ENCODE measurements at places on chromosomes 7 and 10.

GRCh38 chr7:13055732-13056368 is 368.4 kb downstream of the ARL4A start:
- no peak for DNase-seq

DNA sequence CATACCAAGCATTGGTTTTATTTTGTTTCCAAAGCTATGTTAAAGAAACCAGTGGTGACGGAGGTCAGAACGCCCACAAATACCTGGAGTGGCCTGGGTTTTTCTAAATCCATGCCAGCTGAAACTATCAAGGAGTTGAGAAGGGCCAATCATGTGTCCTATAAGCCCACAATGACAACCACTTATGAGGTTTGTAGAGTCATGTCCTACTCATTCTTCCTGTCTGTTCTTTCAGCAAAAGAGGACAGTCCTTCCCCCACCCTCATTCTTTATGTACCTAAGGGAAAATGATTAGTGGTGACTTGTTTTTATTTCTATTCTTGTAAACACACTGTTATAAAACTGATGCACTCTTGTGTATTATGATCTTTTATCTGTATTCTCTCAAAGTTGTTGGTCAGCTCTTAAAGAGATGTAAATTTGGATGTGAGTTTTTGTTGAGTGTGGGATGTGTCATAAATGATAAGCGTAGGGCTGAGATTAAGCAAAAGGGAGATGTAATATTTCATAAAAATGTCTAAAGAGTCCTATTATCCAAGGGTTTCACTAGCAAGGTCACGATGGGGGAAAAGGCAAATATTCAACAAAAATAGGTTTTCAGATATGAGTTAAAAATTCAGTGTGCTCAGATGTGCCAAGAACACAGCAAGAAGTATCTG is 294.4 kb downstream of the BICC1 start:
- DNase-seq, result no peak

- DNase-seq, result no peak
Observed at GRCh38 chr10:69884686-69885085, 83.0 kb downstream of the COL13A1 start.

DNA sequence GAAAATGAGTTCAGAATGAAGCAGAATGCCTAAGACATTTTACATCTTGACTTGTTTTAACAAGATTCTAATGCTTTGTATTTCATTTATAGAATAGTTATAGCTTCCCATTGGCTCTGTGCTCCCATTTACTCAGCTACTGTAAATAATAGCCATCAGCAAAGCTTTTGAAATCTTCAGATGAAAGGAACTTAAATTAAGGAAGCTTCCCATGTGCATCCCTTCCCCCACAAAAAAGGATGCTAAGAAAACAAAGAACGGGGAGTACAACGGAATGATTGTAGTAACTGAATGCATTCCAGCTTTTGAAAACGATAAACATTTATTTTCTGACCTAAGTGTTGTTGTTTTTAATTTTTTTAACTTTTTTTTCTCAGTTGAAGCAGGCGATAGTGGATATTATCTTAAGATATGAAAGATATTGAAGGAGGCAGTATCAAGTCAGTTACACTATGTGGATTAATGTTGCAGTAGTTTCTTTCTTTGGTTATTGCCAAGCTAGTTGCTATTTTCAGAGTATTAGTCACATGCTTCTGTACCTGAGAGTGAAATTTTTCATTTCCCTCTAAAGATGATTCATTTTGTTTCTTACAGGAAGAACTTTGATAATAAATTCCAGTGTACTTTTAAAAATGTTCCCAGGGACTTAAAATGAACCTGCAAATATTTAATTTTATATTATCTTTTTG is 129.2 kb downstream of the KCND2 start:
- no peak for DNase-seq

DNA sequence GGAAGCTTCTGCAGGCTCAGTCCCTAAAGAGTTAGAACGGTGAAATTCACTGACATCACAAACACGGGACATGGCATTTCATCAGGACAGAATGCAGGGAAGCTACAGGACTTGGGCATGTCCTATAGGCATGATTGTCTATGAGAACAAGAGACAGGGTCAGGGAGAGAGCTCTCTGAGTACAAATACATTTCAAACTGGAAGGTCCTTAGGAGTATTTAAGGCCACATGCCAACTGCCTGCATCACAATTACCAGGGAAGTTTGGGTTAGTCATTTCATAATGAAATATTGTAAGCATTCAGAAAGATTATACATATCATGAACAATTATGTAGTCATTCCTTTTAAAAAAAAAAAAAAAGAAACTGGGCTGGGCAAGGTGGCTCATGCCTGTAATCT is 71.3 kb downstream of the CREB3L2 start:
- DNase-seq, result no peak

GRCh38 chr7:46939089-46939488 is 642.8 kb downstream of the TNS3 start:
- no peak for DNase-seq

DNA sequence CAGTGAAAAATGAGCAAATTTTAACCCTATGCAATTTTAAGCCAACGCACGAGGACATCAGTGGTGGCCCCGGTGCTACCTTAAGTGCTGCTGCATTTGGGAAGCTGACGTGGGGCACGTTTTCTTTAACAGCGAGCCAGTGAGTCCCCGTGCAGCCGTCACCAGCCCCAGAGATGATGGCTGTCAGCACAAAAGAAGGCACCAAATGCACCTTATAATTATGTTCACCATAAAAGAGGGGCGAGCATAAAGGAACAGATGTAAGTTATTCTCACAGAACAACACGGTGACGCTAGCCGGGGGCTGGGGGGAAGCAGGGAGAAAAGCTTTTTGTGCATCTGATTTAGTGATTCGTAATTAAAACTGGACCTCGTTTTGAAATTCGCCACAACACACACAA is 260.1 kb downstream of the DNAJB6 start:
- DNase-seq, result no peak

- no peak for DNase-seq
Observed at GRCh38 chr7:41576166-41576565, 126.7 kb downstream of the INHBA start.

DNA sequence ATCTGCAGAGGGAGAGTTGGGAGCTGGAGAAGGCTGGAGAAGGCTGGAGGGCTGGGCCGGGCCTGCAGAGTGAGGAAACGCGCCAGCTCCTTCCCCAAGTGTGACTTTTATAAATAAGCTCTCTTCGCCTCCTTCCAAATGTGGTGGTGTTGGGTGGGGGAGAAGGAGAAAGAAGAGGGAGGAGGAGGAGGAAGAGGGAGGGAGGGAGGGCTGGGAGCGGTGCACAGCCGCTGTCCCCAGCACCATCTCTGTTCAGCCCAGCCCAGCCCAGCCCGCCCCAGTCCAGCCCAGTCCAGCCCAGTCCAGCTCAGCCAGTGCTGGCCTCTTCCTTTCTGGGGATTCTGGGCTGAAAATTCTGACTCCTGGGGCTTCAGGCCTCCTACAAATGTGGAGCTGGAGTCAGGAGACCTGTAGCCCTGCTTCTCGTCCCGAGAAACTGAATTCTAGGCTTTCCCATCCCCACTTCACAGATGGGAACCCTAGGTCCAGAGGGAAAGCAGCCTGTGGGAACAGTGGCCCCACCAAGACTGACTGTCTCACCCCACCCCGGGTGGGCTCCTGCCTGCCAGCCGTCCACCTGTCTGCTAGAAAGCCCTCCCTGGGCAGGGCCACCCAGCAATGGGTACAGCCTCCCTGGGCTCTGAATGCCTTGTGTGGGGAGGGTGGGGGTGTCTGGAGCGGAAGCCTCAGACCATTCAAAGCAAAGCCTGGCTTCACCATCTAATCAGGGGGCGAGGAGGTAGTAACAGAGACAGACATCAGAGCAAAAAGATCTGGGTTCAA is 2.3 kb downstream of the STX1A start:
- no peak for DNase-seq

DNA sequence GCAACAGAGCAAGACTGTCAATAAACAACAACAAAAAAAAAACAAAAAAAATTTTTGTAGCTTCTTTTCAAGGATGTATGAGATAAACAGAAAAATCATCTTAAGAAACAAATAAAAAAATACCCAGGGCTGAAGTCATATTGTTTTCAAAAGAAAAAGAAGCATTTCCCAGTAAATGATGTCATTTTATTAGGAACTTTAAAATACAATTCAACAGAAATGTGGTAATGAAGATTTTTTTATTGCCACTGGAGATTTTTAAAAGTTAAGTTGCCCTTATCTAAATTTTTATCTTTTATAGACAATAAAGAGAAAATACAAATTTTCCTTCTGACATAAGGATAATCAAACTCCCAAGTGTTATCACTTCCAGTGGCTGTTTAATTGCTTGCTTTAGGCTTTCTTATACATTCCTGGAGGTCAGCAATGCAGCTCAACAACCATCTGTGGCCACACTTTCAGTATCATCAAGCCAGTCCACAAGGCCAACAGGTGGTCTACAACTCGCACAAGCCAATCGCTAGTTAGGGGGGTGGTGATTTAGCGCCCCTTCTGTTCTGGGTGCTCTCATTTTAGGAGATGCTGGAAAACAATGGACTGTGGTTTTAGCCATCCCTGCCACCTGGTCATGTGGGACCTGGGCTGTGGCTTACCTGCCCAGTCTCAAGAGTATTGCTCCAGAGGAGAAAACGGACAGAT is 10.8 kb downstream of the SEPHS1 start:
- no peak for DNase-seq

GRCh38 chr7:4028221-4028620 is 653.9 kb upstream of the FOXK1 start:
- no peak for DNase-seq

GRCh38 chr7:25215694-25216335 is 12.5 kb downstream of the NPVF start:
- no peak for DNase-seq

- DNase-seq, result no peak
Observed at GRCh38 chr7:738723-739454, 11.8 kb upstream of the PRKAR1B start.

DNA sequence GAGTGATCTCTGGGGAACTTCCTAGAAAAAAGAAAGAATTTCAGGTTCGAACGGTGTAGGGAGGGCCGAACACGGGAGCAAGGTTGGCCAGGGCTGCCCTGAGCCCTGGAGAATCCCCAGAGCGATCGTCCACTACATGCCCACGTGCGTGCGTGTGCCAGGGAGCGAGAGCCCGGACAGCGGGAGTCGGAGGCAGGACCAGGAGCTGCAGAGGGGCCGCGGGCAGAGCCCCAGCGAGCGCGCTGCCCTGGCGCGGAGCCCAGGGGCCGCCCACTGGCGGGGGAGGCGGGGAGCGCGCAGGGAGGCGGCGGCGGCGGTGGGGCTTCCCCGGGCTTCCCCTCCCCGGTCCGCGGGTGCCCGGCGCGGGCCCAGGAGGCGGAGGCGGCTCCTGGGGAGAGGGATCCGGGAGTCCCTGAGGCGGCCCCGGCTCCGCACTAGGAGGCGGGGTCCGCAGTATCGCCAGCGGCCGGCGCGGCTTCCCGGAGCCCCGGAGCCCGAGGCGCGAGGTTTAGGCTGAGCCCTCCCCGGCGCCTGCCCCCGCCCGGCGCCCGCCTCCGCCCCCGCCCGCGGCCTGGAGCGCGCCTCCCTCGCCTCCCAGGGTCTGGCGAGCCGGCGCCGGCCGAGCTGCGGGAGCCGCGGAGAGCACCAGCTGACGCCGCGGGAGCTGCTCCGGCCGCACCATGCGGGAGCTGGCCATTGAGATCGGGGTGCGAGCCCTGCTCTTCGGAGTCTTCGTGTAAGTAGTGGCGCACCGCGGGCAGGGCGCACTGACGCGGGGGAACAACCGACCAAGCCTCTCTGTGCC is at the start of gene PLPP4:
PLPP4 (plus strand) TSS at position 602 of the 805 bp plus-strand sequence; CDS start at position 681, 79 bp downstream.
- peak; percentile 36 for DNase-seq

GRCh38 chr7:12549106-12549505 is 21.4 kb upstream of the SCIN start:
- no peak for DNase-seq

- no peak for DNase-seq
Observed at GRCh38 chr10:104641187-104641936, at the start of gene SORCS3. Gene SORCS3 (plus strand): TSS chr10:104641290.

GRCh38 chr10:52517012-52517411 is 202.9 kb downstream of the DKK1 start:
- no peak for DNase-seq

DNA sequence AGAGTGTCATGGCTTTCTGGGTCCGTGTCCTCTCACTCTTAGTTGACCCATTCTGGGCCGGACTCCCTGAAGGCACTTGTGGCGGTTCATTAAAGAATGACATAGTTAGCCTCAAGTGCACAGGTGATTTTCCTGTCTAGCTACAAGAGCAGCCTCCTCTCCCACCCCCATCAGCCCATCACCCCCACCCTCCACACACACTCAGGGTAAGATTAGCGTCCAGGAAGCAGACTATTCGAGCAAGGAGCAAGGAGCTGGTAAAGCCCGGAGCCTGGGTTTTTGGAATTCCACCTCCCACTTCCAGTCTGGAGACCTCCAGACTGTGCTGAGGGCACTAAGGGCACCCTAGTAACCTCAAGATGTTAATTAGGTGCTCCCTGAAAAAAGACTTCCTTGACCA is 39.5 kb downstream of the TACR2 start:
- no peak for DNase-seq

GRCh38 chr10:85060944-85061343 is 732.6 kb downstream of the CCSER2 start:
- DNase-seq, result no peak

DNA sequence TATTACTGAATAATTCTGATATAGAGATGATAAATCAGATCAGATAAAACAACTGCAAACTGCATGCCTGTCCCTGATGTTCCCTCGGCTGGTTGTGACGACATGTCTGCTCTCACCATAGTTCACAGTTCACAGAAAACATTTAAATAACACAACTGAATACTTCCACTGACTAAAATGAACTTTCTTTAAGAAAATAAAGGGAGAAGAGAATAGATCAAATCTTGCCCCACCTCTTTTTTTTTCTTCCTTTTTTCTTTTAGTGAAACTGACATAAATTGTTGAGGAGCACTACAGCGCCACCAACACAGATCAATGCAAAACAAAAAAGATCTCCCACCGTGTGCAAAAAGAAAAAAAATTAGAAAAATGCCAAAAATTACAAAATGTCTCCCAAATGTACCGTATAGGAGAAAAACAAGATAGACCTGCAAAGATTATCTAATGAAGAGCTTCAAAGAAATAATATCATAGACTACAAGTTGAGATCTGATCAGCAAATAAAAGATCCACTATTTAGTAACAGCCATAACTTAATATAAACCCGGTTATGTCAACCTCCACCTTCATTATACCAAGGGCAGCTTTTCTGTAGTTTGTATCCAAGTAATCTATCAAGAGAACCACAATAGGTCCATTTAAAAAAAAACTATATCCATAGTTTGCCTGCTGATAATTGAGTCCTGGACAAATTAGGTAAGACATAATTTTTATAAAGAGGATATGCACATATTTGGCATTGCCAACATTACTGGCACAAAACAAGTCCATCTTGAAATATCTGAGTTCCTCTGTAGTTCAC is 30.7 kb upstream of the EPC1 start:
- DNase-seq, result peak; percentile 77

- no peak for DNase-seq
Observed at GRCh38 chr7:119640326-119640725, 632.6 kb upstream of the KCND2 start.
